ENCODE measurements at places on chromosomes 16 and 17.

DNA sequence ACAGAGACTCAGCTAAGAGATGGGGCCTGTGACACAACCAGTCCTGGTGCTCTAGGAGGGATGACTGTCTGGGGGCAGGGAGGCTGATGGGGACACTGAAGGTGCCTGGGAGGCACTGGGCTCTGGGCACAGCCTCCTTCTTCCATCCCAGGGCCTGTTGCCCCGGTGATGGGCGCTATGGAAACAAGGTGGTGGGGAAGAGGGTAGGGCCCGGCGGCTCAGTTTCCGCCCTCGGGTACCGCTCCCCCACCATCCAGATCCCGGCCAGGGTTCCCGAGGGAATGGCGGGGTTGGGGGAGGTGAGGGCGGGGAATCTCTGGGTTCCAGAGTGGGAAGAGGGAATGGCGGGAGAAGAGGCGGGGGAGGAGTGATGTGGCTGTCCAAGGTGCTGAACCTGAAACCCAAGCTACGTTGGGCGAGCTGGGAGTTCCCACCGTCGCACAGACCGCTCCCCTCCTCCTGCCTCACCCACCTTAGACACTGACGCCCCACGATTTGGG lies 981 bp downstream of the KCNH4 start:
- no peak for DNase-seq

DNA sequence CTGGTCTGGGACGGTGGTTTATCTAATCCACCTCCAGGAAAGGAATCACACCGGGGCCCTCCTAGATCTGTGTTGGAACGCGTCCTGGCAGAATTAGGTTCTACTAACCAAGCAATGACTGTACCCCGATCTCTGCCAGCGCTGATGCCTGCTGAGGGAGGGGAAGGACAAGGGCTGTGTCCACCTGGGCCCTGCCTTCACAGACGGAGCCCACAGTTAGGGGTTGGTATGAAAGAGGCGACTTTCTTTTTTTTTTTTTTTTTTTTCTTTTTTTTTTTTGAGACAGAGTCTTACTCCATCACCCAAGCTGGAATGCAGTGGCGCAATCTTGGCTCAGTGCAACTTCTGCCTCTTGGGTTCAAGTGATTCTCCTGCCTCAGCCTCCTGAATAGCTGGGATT lies 9.9 kb upstream of the KRT19 start:
- no peak for DNase-seq

- DNase-seq: no peak
These were observed 20.2 kb upstream of the OR3A1 start for GRCh38 chr17:3318336-3318735.

DNA sequence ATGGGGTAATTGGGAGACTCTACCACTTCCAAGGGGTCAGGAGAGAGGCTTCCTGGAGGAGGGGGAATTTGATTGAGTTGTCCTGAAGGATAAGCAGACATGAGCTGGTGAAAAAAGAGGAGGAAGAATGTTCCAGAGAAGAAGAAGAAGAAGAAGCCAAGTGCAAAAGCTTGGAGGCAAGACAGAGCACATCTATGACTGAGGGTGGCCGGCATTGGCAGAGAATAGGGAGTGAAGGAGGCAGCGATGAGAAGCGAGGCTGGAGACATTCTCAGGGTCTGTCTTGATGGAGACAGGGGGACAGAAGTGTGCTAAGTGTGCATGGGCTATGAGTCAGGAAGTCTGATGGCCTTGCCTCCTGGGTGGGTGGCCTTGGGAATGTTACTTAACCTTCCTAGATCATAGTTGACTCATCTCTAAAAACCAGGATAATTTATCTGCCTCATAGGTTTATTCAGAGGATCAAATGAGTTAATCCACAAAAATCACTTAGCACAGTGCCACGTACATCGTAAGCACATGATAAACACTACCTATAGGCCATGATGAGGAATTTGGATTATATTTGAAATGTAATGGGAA lies 171.7 kb downstream of the ABCC12 start:
- no peak for DNase-seq

DNA sequence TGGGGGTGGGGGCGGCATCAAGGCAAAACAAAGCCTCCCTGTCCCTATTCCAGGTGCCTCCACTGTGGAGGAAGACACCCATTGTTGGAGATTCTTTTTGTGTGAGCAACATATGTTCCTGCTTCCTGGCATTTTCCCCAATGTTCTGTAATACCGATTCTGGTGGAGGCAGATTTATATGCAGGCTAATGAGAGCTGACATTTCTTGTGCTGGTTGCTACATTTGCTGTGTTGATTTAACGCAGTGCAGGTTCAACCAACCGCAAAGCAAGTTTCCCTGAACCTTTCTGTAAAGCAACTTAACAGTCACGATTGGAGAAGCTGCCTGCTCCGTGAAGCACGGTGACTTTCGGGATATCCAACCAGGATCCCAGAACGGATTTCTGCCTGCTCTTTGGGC lies 260.5 kb downstream of the CBLN1 start:
- no peak for DNase-seq

DNA sequence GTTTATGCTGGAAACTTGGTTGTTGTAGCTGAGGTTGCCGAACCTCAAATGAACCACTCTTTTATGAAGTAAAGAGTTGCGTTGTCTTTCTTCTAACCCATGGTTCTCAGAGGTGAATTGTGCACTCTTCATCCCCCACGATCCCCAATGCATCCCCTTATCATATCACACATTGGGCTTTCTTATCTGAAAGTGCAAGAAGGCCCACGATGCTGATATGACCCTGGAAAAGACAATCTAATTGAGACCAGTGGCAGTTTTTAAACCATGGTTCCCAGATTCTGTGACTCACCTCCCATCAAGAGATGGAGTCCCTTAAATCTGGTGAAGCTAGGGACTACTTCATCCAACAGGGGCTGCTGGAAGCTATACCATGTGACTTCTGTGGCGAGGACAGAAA lies 156.3 kb upstream of the IRX3 start:
- no peak for DNase-seq

DNA sequence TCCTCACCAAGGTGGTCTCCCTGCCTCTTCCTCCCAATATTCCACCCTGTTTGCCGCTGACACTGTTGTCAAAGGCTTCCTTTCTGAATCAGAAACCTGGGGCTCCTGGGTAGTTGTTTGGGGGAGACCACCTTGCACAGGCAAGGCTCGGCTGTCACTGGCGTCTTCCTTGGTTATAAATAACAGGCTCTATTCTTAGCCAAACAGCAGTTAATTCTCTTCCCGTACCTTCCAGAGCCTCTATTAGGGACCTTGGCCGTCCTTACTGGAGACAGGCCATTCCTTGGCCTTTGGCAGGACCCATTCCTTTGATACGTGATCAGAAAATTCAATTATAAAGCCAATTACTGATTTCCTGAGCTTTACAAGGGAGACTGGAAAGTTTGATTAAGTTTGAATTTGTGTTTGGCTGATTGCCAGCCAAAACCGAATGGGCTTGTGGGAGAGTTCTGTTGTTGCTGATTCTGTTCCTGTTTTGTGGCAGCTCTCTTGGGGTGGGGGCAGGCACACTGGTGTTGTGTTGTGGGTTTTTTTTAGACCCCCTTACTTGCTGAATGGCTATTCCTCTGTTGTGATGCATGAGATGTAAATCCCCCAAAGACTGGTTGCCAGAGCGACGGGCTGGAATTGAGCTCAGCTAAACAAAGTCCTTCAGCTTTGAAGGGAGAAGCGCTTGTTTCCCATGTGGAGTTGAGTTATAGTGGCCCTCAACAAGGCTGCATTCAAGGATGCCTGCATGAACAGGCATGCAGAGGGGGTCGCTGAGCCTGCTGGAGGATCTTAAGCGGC lies 104.6 kb downstream of the GNAO1 start:
- DNase-seq: no peak

- no peak for DNase-seq
These were observed 45.4 kb upstream of the MEIOC start for GRCh38 chr17:44610871-44611270.

DNA sequence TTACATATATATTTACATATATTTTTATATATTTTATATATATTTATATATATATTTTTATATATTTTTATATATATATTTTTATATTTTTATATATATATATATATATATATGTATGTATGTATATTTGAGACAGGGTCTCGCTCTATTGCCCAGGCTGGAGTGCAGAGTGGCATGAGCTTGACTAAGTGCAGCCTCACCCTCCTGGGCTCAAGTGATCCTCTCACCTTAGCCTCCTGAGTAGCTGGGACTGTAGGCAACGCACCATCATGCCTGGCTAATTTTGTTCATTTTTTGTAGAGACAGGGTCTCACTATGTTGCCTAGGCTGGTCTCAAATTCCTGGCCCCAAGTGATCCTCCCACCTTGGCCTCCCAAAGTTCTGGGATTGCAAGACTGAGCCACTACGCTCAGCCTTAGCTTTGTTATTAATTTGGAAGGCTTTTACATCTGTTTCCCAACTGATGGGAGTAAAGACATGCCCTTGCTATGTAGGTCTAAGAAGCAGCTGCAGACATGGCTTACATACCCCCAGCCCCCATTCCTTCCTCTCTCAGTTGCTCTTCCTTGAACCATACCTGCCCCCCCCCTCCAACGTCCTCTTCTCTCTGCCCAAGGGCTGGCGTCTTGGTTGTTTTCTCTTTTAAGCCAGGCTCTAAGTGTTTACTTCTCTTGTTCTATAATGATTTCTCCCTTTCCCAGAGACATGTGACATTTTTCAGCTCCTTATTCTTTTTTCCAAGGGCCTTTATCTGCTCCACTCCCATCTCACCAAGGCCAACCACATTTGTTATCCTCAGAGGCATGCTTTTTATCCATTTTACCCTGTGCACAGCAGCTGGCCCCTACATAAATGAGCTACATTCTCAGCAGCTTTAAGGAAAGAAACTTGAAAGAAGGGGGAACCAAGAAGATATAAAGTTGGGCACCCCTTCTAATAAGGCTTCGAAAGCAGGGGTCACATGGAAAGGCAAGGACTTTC lies 64.2 kb upstream of the ATF7IP2 start:
- no peak for DNase-seq

DNA sequence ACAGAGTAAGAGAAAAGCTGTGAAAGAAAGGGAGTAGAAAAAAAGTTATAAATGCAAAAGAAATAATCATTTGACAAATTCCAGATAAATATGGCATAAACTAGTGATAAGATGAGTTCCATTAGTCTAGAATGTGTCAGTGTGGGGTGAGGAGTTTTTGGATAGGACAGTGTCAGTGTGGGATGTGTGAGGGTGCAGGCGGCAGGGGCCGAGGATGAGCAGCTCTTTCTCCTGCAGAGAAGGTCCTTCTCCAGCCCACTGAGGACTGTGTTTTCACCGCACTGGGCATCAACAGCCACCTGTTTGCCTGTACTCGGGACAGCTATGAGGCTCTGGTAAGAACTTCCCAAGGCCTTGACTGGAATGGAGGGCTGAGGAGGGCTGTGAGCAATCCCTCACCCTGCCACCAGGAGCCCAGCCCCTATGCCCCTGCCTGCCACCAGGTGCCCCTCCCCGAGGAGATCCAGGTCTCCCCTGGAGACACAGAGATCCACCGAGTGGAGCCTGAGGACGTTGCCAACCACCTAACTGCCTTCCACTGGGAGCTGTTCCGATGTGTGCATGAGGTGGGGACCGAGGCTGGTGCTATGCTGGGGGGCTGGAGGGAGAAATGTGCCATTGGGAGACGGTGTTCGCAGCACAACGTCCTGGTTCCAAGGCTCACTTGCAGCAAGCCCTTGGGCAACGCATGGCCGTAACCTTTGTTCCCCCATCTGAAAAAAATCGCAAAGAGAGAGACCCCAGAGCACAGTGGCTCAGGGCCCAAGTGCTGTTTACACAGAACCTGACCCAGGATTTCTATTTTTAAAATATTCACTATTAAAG lies 13.1 kb downstream of the RAPGEFL1 start:
- no peak for DNase-seq

GRCh38 chr17:40763752-40764151 lies 8.2 kb downstream of the KRT26 start:
- no peak for DNase-seq

DNA sequence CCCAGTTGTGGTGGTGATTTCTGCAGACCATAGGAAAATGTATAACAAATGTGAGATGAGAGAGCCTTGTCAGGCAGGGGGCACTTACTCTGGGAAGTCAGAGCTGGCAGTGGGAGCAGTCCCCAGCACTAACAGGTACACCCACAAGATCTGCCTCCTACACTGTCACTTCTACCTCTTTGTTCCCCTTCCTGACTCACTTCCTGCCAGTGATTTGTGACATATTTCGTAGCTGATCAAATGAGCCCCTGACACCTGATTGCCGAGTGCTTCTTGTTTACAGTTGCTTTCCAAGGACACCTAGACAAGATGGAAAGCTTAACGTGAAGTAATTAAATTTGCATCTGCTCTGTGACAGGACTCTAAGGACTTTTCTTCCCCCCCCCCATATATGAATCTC lies 40.5 kb downstream of the FTO start:
- no peak for DNase-seq

DNA sequence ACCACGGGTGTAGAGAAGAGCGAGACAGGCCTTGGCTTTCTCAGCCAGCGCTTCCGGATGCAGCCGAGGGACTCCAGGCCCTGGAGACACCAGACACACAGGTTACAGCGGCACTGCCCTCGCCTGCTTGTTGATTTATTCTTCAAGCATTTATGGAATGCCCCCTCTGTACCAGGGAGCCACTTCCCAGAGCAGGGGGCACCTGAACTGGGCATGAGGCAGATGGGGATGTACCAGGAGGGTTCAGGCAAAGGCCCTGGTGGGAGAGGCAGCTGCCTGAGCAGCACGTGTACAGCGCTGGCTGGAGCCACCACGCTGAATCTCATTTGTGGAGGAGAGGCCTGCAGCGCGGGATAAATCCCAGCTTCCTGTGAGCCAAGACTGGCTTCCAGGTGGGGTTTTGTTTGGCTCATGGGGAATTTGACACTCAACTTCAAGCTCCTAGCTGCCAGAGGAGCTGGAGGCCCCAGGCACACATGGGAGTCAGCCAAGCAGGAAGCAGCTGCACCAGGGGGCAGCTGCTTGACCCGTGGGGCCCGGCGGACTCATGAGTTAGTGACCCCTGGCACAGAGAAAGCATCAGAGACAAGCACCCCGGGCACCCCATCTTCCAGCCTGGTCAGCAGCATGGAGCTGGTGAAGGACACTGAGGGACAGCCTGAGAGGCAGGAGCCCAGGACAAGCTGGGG lies 59.7 kb downstream of the IL21R start:
- DNase-seq: no peak
